CD8-positive, alpha-beta memory T cell (primary cell): ENCODE measurements at places on chromosomes 7 and 10.

DNA sequence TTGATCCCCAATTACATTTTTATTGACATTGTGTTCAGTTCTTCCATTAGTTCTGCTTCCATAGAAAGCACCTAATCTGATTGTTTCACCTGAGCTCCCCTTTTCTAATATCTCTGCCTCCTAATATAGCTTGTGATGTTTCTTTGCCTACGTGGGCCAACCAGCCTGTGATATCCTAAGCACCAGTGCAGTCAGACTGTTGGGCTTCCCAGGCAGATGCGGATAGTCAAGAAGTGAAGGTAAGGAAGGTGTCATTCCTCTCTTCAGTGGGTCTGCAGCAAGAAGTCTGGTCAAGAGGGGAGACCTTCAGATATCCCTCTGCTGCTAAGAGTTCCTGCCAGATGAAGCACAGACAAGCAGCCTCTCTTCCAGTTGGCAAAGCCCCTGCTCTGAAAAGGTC is 16.2 kb upstream of the DGKI start:
- DNase-seq: no peak

GRCh38 chr10:19917751-19918478 is 101.7 kb downstream of the PLXDC2 start:
- no peak for DNase-seq

DNA sequence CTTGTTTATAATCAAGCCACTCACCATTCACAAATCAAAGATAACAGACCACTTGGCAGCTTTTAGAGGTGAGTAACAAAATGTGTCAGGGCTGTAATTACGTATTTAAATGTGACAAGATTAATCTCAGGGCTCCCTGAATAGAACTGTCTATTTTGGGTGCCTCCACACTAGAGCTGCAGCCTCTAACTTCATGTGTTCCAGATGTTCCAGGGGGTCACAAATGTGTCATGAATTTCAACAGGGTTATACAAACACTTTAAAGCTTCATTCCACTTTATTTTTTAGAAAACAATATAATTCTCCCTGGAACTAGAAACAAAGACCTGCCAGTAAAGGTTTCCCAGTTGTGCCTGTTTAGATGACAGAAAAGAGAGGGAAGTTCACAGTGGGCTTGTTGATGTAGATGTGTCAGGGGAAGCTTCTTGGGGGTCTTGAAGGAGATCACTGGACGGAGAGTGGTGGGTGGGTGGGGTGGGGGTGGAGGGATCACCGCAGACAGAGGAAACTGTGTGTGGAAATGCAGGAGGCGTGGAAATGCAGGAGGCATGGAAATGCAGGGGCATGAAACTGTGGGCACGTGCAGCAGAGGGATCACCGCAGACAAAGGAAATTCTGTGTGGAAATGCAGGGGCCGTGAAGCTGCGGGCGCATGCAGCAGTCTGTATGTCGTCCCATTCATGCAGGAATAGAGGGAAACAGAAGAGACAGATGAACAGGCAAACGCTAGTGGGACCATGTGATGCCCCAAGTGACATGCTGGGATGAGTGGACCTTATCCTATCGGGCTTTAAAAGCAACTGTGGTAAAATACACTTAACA is 42.0 kb upstream of the TRIL start:
- DNase-seq: no peak

GRCh38 chr7:109246330-109247077 is 676.8 kb downstream of the DNAJB9 start:
- no peak for DNase-seq

GRCh38 chr10:67385089-67385488 is 310.9 kb downstream of the CTNNA3 start:
- DNase-seq: no peak

DNA sequence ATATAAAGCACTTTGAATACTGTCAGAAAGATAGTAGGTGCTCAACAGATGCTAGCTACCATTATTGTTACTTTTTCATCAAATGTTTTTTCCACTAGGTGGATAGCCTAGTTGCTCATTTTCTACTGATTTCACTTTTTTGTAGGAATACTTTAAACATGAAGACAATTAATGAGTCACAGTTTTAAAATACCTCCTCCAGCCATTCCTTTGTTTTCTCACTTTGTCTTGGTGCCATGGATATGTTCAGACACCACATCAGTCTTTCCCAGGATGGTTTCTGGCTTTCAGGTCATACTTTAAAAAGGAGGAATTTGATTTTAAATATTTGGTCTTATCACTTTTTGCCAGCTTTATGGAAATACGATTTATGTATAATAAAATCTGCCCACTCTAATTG is 147.1 kb upstream of the MGMT start:
- no peak for DNase-seq

DNA sequence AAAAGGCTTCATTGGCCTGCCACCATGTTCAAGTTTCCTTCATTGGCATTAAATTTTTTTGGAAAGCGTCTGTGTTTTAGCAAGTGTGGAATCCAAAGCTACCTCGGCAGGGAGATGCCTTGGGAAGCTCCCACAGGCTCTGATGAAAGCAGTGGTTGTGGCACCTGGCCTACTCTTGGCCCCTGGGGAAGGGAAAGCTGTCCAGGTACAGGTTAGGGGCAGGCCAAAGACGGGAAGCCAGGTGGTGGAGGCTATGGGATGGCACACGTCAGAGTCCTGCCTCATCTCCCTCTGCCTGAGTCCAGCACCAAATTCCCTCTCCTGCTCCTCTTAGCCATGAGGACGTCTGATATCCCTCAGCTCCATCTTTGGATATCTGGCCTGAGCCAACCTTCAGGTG is 49.7 kb downstream of the C10orf120 start:
- DNase-seq: no peak

DNA sequence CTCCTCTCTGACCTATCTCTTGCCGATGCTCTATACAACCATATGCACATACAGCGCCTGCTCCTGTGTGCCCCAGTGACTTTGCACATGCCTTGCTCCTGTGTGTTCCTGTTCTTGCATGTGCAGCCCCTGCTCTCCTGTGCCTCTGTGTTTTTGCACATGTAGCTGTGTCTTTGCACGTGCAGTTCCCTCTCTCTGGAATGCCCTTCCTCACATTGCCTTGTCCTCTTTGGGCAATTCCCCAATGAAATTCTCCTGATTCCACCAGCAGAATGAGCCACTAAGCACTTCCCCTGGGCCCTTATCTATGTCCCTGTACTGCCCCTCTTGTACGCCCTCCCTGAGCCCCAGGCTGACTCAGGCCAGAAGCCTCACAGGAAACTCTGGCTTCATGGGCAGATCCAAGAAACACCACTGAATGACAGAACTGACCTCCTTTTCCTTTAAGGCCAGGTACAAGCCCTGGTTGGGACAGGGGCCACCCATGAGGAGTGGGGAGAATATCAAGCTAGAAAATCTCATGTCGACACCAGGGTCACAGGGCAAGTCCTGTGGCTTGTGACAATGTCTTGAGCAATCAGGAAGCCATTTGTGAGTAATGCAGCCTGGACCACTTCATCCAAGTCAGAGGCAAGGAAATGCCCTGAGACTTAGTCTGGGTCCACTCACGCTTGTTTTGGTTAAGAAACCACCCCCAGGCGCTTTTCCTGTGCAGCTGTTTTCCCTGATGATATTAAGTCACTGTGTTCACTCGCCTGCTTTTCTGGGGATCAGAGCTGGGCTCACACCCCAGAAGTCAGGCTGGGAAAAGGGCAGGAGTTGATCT is 1.9 kb upstream of the ARHGAP22 start:
- peak; percentile 5 for DNase-seq

GRCh38 chr10:119969609-119970008 is 77.1 kb downstream of the SEC23IP start:
- no peak for DNase-seq

DNA sequence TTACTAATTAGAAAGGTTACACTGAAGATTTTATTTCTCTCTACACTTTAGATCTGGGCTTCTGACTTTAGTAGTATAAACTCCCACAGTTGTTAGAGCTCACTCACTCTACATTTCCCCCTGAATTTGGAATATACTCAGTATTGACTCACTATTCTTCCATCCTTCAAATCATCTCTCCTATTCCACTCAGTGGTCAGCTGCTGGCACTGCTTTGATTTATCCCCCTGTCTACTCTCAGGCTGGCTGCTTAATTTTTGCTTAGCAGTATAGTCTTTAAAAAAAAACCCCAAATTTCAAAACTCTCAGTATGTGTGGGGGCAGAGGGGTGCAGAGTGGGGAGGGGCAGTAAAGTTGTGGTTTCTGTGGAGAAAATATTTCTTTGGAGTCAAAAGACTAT is 68.9 kb downstream of the CDK6 start:
- no peak for DNase-seq

GRCh38 chr10:93806903-93807302 is 49.2 kb downstream of the LGI1 start:
- no peak for DNase-seq

DNA sequence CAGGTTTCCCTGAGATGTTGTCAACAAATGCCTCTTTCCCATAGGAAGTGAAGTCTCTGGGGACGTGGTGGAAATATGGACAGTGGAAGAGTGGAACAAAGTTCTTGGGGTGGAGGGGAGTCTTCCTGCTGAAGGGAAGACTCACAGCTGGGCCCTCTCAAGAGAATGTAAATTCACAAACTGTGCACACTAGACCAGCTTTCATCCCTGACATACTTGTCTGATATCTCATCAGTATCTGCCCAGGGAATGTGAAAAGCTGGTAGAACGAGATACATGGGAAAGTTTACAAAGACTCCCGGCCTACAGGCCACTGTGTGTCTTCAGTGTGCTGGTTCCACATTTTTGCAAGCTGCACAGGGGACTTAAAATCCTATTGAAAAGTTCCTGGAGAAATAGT is 16.7 kb upstream of the CCDC3 start:
- no peak for DNase-seq

DNA sequence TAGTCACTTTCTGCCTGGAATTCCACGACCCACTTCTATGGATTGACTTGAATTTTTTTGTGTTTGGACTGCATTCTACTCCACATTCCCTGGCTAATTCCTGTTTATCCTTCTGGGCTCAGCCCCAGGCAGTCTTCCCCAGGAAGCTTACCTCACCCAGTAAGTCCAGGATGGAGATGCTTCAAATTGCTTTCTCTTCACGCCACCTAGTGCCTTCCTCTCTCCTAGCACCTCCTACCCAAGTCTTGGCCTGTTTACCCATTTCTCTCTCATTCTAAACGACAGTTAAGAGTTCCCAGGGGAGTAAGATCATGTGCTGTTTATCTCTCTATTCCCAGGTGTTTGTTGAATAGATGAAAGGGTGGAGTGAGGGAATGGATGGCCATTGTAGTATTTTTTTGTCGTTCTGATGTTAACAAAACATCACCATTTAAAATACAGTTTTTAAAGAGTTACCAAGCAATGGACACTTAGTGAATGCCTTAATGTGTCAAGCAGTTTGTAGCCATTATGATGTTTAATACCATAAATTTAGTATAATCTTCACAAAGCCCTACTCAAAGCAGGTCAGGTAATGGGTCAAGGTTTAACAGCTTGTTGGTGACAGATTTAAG is 45.5 kb upstream of the TARP start:
- no peak for DNase-seq
